ENCODE measurements at places on chromosomes 4 and X.

DNA sequence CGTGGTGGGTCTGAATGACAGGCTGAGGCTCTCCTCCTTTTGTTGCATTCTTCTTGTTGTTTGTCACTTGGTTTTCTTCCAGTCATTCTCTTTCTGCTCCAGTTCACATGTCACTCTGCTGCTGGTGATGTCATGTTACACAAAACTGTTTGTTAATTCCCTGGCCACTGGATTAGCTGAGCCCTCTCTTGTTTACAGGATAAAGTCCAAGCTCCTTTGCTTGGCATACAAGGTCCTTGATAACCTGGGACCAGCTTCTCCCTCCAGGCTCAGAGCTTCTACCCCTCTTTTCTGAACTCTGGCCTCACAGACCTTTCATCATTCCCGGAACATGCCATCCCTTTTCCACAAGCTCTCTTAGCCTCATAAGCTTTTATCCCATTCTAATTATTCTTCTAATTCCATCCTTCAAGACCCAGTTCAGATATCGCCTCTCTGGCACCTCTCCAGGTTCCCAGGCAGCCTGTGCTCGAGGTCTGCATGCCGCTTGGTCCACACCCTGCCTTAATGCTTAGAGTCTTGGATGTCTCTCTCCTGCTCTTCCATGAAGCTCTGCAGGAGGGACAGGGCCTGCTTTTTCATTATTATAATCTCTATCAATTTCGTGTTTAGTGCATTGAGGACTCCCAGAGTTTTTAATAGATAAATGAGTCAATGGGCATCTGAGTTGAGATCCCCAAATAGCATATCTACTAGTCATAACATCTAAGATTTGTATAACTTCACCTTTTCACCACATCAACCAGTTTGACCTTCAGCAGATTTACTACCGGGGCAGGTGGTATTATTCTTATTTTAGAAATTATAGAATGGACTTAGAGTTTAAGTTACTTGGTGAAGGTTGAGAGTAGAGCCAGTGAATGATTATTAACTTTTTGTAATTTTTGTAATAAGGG is 98.7 kb downstream of the TMEM131L start:
- no peak for DNase-seq

DNA sequence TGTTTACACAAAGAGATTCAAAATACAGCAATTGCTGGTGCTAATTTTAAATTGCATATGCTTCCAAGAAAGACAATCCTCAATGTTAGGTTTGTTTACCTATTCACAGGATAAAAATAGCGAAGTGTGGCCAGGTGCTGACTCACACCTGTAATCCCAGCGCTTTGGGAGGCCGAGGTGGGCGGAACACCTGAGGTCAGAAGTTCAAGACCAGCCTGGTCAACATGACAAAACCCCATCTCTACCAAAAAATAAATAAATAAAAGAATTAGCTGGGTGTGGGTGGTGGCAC is 77.7 kb downstream of the OPHN1 start:
- DNase-seq, result no peak

DNA sequence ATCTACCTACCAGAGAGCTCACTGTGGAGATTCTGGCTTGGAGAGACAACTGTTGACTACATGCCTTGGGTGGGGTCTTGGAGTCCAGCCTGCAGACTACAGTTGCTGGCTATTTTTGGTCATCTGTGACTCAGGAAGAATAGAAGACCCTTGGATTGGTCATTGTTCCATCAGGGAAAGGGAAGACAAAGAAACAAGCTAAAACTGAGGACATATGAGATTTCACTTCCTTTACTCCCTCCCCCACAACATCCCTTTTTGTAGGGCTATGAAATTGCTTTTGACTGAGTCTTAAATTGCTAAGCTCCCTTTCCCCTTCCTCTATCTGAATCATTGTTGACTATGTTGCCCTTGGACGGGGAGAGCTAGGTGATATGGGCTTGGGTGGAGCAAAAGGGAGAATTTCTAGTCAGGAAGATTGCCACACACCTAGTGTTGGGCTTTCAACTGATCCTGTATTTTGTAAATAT is 11.7 kb downstream of the MSN start:
- no peak for DNase-seq

- no peak for DNase-seq
These were observed 35.0 kb upstream of the RASGEF1B start for GRCh38 chr4:81506731-81507130.

- no peak for DNase-seq
These were observed 3.6 kb upstream of the EIF4E start for GRCh38 chr4:98932539-98932938.

DNA sequence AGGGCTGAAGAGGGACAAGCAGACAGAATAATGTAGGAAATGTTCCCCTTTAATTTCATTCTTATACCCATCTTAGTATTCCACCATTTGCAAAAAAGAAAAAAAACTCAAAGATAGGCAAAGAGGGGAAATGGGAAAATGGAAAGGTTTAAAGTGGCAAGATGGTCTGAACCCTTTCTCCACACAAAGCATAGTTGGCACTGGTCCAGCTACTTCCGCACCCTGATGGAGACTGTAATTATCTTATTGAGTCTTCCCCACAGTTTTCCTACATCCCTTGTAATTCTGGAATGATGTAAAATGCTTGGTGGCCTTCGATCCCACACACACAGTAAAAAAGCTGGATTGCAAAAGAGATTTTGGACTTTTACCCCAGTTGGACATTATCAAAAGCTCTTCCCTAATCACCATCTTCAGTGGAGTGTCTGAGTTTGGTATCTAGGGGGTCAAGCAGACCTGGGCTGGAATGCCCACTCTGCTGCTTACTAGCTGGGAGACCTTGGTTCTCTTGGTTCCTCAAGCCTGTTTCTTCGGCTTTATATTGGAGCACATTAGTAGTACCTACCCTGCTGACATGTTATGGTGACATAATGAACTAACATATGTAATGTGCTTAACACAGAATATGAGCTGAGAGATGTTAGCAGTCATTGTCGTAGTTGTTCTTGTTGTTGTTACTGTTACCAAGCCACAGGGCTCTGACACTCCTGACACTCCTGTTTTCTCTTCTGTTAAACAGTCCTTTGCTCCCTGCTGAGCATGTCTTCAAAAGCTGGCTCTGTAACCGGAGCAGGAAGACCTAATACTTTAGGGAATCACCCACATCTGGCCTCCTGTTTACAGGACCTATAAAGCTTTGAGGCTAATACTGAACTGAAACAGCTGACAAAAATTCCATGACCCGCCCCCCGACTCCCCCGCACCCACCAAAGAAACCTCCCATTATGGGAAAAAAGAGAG is 4.7 kb downstream of the SRPX2 start:
- no peak for DNase-seq

GRCh38 chrX:155995321-155995875 is 2.1 kb upstream of the IL9R start:
- no peak for DNase-seq

GRCh38 chrX:31629195-31629594 is 557.4 kb upstream of the FTHL17 start:
- DNase-seq, result no peak

GRCh38 chrX:1464971-1465285 is 12.2 kb upstream of the ASMTL start:
- DNase-seq, result no peak

GRCh38 chr4:124390861-124391260 is 321.7 kb downstream of the ANKRD50 start:
- DNase-seq, result no peak

DNA sequence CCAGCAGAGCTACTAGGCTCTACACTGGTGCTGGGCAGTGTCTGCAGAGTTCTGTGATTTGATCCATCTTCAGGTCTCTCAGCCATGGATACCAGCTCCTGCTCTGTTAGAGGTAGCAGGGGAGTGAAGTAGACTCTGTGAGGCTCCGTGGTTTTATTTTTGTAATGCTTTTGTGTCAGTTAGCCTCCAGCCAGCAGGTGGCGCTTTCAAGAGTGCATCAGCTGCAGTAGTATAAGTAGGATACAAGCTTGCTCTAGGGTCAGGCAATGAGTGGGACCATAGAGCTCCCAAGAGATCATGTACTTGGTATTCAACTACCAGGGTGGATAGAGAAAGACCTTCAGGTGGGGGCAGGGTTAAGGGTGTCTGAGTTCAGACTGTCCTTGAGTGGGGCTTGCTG is 362.5 kb upstream of the TRAM1L1 start:
- no peak for DNase-seq

DNA sequence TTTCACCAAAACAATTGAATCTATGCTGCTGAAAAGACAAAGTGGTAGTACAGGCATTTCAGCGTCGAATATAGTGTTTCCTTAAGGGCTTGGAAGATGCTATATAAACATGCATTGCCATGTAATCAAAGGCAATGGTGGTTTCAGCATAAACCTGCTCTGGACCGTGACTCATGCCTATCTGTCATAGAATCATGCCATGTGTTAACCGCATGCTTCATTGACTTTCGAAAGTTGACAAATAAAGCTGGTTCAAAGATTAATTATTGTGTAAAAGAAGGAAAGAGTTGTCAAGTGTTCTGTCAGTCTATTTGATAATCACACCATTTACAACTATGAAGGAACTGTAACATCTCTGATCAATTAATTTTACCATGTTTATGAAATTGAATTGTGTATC is 83.2 kb downstream of the FUNDC1 start:
- DNase-seq, result no peak

GRCh38 chr4:77701121-77701520 is 95.5 kb downstream of the CXCL13 start:
- DNase-seq, result no peak

DNA sequence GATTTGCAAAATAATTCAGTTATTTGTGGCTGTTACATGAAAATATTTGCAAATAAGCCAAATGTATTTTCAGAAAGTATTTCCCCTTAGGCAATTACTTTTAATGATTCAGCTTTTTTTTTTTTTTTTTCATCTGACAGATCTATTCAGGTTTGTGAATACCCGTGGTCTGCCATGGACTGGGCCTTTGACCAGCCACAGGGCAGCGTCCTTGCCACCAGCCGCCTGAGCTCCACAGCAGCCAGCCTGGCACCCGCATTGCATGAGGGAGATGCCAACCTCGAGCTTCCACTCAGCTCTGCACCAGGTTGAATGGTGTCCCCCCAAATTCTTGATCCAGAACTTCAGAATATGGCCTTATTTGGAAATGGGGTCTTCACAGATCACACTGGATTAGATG is 14.7 kb downstream of the TMEM271 start:
- DNase-seq, result no peak

GRCh38 chrX:24963823-24964222 is 51.9 kb downstream of the ARX start:
- DNase-seq, result no peak

GRCh38 chr4:183485411-183486160 is 19.3 kb upstream of the ING2 start:
- DNase-seq, result no peak

DNA sequence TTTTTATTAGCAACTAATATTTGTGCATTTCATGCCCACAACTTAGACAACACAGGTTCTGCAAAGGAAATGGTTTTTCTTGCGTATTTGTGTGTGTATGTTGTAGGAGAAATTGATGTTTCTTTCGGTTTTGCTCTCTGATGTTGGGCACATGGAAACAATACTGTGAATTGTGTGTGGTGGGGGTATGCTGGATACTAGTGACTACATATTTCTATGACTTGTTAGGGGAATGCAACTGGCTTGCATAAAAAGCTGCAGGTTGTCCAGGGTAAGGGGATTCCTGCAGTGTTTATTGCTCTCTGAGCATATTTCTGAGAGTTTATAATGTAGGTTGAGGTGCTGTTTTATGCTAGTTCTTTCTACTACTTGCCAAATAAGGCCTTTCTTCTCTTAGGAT is 11.6 kb downstream of the DLG3 start:
- DNase-seq, result no peak

DNA sequence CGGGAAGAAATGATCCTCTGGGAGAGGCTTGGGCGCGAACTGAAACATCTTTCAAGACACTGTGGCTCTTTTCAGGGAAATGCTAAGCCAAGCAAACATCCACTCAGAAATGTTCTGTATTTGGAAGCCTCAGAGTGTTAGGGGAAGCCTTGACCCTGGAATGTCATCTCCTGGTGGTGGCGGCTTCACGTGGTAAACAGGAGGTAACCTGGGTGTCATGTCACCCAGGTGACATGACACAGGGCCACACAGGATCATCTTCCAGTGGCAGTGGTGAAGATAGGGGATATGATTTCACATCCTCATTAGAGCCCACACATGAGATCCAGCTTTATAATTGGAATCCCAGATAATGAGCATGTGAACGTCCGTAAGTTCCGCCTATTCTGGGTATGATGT is 140.0 kb downstream of the TBL1X start:
- DNase-seq, result no peak

- DNase-seq, result no peak
These were observed 761.4 kb downstream of the CCSER1 start for GRCh38 chr4:90888571-90888970.

DNA sequence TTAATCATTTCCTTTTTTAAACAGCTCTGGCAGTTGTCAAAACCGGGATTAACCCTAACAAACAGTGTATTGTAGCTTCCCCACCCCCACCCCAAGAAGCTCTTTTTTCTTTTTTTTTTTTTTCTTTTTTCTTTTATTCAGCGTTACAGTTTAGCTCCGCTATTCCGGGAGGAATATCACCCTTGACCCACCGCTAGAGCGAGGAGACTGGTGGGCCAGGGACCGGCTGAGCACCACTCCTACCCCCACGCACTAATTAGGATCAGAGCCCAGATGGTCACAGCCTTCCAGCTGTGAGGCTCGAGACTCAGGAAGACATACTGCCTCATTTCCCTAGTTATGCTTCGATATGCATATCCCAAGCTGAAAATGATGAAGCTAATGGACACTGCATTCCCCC is 2.0 kb downstream of the PARM1 start:
- DNase-seq, result no peak

DNA sequence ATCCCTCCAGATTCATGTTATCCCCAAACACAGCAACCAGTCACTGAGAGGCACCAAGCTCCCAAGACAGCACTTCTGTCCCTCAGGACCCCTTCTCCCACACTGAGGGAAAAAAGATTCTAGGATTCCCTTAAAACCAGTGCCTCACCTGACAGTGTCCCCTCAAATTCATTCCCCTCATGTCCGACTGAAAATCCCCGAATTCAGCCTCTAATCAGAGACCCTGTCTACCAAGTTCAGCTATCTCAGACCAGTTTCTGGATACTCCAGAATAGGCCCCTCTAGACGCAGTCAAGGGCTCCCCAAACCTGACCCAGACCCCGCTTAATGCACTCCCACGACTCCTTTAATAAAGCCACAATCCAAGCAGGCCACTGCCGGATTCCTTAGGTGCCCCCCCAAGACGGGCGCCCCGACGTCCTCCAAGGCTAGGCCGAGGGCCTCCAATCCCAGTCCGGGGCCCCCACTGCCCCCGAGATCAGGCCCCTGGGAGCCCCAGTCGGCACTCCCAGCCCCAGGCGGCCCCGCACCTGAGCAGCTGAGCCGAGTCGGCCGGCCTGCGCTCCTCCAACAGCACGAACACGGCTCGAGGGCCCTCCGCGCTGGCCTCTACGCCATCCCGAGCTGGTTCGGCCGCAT is 457 bp downstream of the TFE3 start:
- DNase-seq, result no peak

GRCh38 chrX:36916941-36917340 is 91.2 kb upstream of the FAM47C start:
- DNase-seq, result no peak
